ENCODE measurements at places on chromosomes 12 and 14.

GRCh38 chr12:40662366-40662765 lies 29.9 kb upstream of the CNTN1 start:
- no peak for DNase-seq

- DNase-seq, result no peak
Measured at GRCh38 chr14:90518941-90519256, 122.1 kb downstream of the CALM1 start.

GRCh38 chr12:32151552-32151951 lies 44.9 kb downstream of the BICD1 start:
- no peak for DNase-seq

GRCh38 chr12:3568695-3569094 lies 77.7 kb downstream of the PRMT8 start:
- no peak for DNase-seq

GRCh38 chr14:59755409-59756135 lies 115.0 kb downstream of the RTN1 start:
- no peak for DNase-seq

DNA sequence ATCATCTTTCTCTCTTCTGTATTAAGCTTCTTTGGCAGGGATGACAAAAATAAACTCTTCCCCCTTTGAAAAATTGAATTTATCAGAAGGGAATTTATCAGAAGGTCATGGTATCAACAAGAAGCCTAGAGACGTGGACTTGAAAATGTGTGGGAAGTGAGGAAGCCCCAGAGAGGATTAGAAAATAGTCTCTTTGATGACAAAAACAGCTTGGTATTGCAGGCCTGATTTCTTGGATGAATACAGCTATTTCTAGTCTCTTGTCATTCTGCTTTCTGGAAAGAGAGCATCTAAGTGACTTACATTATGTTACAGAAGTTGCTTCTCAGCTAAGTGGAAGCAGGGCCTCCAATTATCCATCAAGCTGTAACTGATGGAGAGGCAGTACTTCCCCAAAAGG lies 111.1 kb downstream of the KITLG start:
- DNase-seq, result no peak

Data from myocyte (in vitro differentiated cells).